Cardiac muscle cell (in vitro differentiated cells and primary cell): ENCODE measurements at places on chromosomes 5 and 9. TPM values are rescaled to one million over a fixed set of nuclear protein-coding genes. Genes with fewer than 3 reads are reported as not detected.

DNA sequence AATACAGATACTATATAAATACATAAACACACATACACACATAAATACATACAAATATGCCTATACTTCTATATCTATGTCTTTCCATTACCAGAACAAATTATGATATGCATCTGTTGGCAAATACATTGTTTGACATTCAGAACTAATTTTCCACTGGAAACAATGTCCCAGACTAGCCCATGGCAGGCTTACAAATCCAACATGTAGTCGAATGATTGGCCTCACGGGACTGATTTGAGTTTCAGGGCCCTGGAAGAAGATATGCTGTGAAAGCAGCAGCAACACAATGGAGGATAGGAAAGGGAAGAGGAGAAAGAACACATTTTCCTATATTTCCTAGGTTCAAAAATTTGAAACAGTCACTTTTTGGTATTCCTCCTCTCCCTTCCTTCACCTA is 881.1 kb upstream of the DMAC1 start:
- no peak overlapping the region for H3K27ac ChIP-seq
- no peaks in the 10 kb centered on the region for H3K27me3 ChIP-seq
- no peak for DNase-seq

- no peaks in the 10 kb centered on the region for H3K27me3 ChIP-seq
- H3K4me3 ChIP-seq, result no peak overlapping the region
- H3K27ac ChIP-seq, result no peak overlapping the region
- DNase-seq, result no peak
Observed at GRCh38 chr5:40437452-40437861, 242.3 kb upstream of the PTGER4 start.

GRCh38 chr5:116806836-116807235 is 232.2 kb upstream of the SEMA6A start:
- H3K4me3 ChIP-seq, result no peak overlapping the region
- DNase-seq, result no peak
- H3K27me3 ChIP-seq, result no peaks in the 10 kb centered on the region
- H3K27ac ChIP-seq, result no peak overlapping the region

GRCh38 chr9:113042884-113043657 is 13.5 kb downstream of the ZFP37 start:
- no peaks in the 10 kb centered on the region for H3K4me1 ChIP-seq
- H3K4me3 ChIP-seq, result no peak overlapping the region
- no peak for DNase-seq

DNA sequence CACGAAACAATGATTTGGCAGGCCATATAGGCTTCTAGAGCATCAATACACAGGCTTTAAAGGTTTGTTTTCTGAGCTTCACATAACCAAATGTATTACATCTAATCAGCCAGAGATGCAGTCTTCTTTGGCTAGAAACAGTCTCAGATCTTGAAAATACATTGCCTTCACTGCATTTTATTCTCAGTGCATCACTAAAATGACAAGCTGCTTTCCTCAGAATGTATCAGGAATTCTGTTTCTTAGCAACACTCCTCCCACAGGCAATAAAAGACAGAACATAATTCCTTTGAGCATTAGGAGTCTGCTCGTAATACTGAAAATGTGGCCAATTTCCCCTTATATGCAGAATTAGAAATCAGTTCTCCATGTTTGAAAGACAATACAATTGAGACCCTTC is 36.9 kb downstream of the FEM1C start:
- H3K4me3 ChIP-seq, result no peak overlapping the region
- no peak overlapping the region for H3K27ac ChIP-seq
- no peaks in the 10 kb centered on the region for H3K4me1 ChIP-seq
- H3K27me3 ChIP-seq, result no peaks in the 10 kb centered on the region
- H3K36me3 ChIP-seq, result no peaks in the 10 kb centered on the region

DNA sequence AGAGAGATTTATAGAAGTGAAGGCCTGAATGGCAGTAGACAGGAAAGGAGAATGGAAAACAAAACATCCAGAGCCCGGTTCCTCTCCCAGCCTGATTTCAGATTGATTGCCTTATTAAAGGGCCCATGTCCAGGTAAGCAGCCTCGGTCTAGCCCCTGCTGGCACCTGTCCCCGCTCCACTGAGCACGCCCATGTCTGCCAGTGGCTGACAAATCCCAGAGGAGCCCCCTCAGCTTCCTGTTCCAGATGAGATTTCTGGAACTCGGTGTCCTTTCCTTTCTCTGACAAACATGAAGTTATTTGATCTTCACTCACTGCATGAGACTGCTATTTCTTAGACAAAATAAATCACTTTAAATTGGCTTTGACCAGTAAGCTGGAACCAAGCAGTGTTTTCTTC is 187.0 kb upstream of the ADCY2 start:
- no peak for DNase-seq
- no peaks in the 10 kb centered on the region for H3K27me3 ChIP-seq
- no peak overlapping the region for H3K27ac ChIP-seq
- no peak overlapping the region for H3K4me3 ChIP-seq
- H3K36me3 ChIP-seq, result no peaks in the 10 kb centered on the region
- H3K4me1 ChIP-seq, result peaks cover 11% of the 10 kb centered on the region

GRCh38 chr9:132596200-132596599 is 13.8 kb downstream of the BARHL1 start:
- H3K36me3 ChIP-seq, result peaks cover 5% of the 10 kb centered on the region
- H3K27ac ChIP-seq, result no peak overlapping the region
- peaks cover 39% of the 10 kb centered on the region for H3K27me3 ChIP-seq
- H3K4me3 ChIP-seq, result no peak overlapping the region

DNA sequence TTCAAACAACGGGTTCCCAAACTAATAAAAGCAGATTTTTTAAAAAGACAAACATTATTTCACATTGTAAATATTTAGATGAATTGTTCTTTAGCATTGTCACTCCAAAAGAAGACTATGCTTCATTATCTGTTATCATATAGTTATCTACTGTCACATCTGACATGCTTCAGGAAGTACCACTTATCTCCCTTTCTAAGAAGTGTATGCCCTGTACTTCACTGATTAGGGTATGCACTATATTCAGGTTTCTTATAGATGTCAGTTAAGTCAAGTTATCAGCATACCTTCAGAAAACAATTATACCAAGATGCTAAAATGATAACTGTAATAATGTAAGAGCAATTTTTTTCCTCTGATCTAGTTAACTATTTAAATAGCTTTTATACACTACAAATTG is 40.4 kb downstream of the LMBRD2 start:
- H3K4me1 ChIP-seq, result peaks cover 6% of the 10 kb centered on the region
- no peaks in the 10 kb centered on the region for H3K27me3 ChIP-seq
- H3K27ac ChIP-seq, result no peak overlapping the region
- DNase-seq, result no peak
- H3K36me3 ChIP-seq, result peaks cover 27% of the 10 kb centered on the region

DNA sequence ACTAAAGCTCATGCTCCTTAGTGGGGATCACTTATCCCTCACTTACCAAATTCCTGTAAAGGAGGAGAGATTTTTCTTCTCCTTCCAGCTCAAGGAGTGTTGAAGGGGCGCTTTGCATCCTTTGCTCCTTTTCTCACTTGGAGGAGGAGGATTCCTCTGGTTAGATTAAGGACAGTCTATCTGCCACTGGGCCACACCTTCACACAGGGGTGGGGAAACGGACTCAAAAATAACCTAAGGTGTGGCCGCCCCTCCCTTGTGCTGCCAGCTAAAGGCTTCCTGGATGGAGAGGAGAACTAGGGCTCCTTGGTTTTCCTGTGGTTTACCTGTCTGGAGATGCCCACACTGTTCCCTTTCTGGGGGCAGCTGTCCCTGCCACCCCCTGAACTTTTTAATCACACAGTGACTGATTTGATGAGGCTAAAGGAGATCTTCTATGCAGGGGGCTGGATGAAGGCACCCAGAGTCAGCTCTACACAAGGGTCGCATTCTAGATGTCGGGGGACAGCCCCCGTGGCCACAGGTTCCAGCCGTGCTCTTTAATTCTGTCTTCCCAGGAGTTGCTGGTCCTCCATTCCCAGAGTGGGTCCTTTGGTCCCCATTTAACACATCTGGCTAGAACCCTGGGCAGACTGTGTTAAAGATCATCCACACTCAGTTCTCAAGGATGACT is 14.4 kb downstream of the GLRX start:
- no peak overlapping the region for H3K4me3 ChIP-seq
- H3K4me1 ChIP-seq, result peaks cover 57% of the 10 kb centered on the region
- H3K36me3 ChIP-seq, result no peaks in the 10 kb centered on the region
- H3K27me3 ChIP-seq, result no peaks in the 10 kb centered on the region
- DNase-seq, result no peak

The F2R gene
- total RNA-seq, result 13.4 and 16.8 TPM in 2 replicates

The HTR4 gene
- total RNA-seq, result 0.67 and 2.3 TPM in 2 replicates

The PCDHGA6 gene
- 0.66 and 0.88 TPM in 2 replicates for total RNA-seq
